Ovary (tissue), 10 donors: ENCODE measurements at places on chromosomes 5 and 9. TPM values are rescaled to one million over a fixed set of nuclear protein-coding genes. Genes with fewer than 3 reads are reported as not detected.
A peak's percentile ranks its signal among the peaks of the same experiment; 100 is the strongest.

Gene CPLANE1
- total RNA-seq: 23.7 TPM

DNA sequence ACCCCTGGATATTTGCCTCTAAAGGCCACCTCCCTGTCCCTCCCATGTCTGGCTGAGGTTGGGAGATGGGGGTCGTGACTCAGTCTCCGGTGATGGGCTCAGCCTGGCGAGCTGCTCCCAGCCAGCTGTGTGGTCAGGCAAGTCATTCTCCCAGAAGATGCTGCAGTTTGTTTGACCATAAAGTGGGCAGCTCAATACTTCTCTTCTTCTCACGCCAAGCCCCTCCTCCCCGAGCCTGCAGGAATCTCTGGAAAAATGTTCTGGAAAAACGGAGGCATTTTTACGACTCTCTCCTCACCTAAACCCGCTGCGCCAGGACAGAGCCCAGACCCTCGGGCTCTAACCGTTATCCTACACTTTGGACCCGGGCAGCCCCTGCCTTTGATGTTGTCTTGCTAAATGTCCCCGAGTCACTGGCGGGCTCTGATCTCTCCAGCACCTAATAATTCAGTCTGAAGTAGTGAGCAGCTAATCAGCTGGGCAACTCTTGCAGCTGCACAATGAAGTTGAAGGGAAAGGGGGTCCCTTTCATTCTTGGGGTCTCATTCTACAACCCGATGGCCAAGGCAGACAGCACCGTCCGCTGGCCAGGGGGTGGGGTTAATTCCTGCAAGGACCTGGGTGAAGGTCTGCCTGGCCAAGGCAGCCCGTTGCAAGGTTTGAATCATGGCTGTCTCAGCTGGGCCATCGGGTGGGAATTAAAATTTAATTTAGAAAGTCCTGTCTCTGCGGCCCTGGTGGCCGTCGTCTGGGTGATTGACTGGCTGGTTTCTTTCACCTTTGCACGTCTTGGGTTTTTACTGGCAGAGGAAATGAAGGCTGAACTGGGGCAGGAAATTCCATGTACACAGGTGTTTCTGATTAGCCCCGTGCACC, 12.3 kb downstream of the DCANP1 start:
- peak; percentile 6 for DNase-seq
- no peaks in the 10 kb centered on the region for H3K4me1 ChIP-seq
- H3K4me3 ChIP-seq: no peak overlapping the region
- H3K36me3 ChIP-seq: no peaks in the 10 kb centered on the region
- no peaks in the 10 kb centered on the region for H3K27me3 ChIP-seq
- no peak overlapping the region for H3K27ac ChIP-seq

DNA sequence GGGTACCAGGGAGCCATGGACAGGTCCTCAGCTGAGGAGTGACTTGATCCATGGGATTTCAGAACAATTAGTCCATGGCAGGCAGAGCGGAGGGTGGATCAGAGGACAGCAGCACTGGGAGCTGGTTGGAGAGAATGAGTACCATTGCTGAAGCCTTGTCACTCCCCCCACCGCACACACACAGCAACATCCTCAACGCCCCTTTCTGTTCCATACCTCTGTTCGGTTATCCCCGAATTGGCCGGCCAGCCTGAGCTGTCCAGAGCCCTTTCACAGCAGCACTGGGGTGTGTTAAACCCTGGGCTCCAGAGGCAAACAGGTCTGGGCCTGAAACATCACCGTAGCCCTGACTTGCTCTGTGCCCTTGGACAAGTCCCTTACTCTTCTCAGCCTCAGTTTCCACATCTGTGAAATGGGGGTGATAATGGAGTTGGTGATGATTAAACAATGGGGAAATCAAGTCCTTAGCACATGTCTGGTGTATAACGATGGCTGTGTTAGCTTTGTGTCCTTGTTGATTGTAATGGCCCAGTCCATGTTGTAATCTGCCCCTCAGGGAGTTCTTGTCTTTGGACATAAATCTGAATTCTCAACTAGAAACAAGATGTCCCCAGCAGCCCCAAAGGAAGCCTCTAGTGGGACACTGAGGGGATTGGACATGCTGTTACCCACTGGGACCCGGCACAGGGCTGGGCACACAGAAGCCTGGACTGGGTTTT, 16.9 kb downstream of the GSN start:
- H3K27ac ChIP-seq: peak overlapping the region; percentile 93

GRCh38 chr9:132441404-132441803, 31.4 kb downstream of the CFAP77 start:
- H3K4me3 ChIP-seq: no peak overlapping the region
- H3K36me3 ChIP-seq: no peaks in the 10 kb centered on the region
- DNase-seq: no peak
- no peak overlapping the region for H3K27ac ChIP-seq

- no peak overlapping the region for H3K4me3 ChIP-seq
- H3K27ac ChIP-seq: no peak overlapping the region
- no peaks in the 10 kb centered on the region for H3K36me3 ChIP-seq
- H3K27me3 ChIP-seq: no peaks in the 10 kb centered on the region
These were observed 61.9 kb downstream of the DENND1A start for GRCh38 chr9:123868002-123868401.

- H3K36me3 ChIP-seq: no peaks in the 10 kb centered on the region
- H3K27ac ChIP-seq: no peak overlapping the region
- no peaks in the 10 kb centered on the region for H3K4me1 ChIP-seq
- H3K4me3 ChIP-seq: no peak overlapping the region
- no peak for DNase-seq
- no peaks in the 10 kb centered on the region for H3K27me3 ChIP-seq
These were observed 77.6 kb downstream of the UGCG start for GRCh38 chr9:111974092-111974681.

DNA sequence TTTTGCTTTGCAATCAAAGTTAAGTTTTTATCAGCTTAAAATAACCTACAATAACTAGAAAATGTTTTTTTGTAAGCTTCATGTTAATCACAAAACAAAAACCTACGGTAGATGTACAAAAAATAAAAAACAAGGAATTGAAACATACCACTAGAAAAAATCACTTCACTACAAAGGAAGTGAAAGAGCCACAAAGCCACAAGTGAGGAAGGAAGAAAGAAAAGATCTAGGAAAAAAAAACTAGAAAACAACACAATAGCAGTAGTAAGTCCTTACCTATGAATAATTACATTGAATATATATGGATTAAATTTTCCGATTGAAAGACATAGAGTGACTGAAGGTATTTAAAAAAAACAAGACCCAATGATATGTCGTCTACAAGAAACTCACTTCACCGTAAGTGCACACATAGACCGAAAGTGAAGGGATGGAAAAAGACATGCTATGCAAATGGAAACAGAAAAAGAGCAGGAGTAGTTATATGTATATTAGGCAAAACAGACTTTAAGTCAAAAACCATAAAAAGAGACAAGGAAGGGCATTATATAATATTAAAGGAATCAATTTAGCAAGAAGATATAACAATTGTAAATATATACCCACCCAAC, 13.4 kb upstream of the ZDHHC21 start:
- no peak for DNase-seq
- H3K27me3 ChIP-seq: no peaks in the 10 kb centered on the region
- H3K27ac ChIP-seq: no peak overlapping the region
- no peak overlapping the region for H3K4me3 ChIP-seq
- H3K4me1 ChIP-seq: no peaks in the 10 kb centered on the region
